ENCODE measurements at places on chromosomes 7 and 10.

- DNase-seq: no peak
These were observed 594.6 kb downstream of the NXPH1 start for GRCh38 chr7:9028012-9028411.

DNA sequence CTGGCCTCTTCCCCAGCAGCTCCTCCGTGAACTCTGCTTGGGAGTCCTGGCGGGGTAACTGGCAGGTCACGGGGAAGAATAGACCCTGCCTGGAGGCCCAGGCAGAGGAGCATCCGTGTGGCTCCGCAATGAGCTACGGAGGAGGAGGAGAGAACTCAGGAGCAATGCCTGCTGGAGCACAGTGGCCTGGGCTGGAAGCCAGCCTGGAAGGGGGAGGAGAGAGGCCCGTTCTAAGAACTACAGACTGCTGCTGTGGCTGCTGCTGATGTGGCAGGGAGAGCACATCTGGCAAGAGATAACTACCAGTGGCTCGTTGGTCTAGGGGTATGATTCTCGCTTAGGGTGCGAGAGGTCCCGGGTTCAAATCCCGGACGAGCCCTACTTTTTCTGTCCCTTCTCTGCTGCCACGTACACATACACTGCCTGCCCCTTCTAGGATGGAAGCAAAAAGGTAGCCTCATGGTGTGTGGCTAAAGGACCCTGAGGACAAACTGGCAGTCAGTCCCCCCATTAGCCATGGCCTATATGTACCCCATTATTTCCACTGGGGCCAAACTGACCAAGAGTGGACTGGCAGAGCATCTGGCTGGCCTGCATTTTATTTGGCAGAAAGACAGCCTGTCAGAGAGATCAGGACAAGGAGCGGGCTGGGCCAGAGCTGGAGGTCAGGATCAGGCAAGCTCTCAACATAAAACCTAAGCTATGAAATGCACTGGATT lies 7.7 kb upstream of the OPN1SW start:
- DNase-seq: no peak

DNA sequence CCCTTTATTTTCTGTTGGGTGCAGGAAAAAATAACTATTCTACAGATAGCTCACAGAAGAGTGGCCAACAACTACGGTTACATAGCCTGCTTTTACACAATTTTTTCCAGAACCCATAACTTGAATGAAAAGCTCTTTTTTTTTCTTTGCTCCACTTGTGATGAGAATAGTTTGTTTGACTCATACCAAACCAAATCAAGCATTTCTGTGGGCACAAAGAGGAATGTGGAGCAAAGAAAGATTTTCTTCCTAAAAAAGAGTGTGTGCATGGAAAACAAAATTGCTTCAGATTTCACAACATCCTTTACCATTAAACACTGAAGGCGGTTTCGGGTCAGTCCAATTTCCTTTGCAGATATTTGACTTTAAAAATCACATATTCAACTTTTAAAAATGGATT lies 54.8 kb upstream of the RAB11FIP2 start:
- no peak for DNase-seq

- no peak for DNase-seq
These were observed 429.9 kb upstream of the SEMA3A start for GRCh38 chr7:84624527-84624926.

GRCh38 chr10:103451091-103451813 lies 918 bp downstream of the CALHM2 start:
- peak; percentile 21 for DNase-seq

- no peak for DNase-seq
These were observed 88.7 kb downstream of the OSBPL3 start for GRCh38 chr7:24891311-24891735.

DNA sequence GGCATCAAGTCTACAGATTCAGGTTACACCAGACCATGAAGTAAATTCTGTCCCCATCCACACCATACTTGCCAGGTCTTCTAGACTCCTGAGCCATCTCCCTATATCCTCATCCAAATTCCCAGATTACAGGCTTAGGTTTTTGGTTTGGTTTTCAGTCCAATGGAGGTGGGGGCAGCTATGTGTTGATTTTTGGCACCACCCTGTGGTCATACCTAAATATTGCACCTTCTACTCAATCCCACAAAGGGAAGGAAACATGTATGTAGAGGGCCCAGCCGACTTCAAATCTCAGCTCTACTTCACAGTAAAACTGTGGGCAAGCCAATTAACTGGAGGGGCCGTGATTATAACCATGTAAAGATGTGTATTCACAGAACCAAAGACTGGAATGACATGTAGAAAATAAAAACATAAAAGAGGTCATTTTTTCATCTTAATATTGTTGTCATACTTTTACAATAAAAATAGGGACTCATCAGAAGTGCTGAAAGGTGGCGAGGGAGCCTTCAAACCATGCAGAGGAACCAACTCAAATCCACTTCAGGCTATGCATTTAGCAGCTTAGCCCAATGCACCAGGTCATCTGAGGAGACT lies 19.8 kb downstream of the ERCC6 start:
- no peak for DNase-seq

- DNase-seq: no peak
These were observed 155.4 kb downstream of the POU6F2 start for GRCh38 chr7:39133088-39133487.

DNA sequence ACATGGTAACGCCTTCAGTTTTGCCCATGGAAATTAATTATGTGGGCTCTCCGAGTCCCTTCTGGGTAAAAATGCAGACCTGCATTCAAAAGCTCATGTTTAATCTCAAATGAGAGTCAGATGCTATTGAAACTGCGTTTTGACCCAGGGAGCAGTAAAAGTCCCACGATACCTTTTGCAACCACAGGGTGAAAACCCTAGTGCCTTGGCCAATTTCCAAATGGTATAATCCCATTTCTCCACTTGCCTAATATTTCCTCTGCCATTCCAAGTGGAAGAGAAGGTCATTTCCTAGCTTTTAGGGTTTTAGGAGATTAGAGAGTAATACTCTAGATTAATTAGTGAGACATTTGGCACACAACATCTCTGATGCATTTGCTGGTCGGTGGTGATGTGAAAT lies 132.5 kb downstream of the NRP1 start:
- no peak for DNase-seq

DNA sequence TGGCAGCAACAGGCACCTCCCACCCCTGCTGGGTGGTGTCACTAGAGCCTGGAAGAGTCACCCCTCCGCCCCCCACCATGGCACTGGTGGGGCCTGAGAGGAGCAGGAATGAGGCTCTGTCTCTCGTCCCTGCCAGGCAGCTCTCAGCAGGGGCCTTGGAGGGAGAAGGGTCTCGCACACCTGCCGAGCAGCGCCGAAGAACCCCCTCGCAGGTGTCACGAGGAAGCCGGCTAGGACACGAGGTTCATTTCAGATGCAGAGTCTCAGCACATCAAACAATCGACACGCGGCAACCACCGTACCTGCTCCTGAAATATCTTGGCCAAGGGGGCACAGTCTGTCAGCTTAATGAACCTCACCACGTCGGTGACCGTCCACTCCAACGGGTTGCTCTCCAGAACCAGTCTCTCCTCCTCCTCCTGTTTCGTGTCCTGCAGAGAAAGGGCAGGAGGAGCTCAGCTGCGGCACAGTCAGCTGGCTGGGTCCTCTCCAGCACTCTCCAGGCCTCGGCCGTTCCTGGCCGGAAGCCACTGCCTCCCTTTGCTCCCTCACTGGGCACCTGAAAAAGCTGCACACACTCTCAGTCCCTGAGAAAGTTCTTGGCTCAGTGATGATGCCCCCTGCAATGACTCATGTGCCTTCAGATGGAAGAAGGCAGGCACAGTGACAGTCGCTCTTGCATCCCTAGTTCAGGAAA lies 240.1 kb downstream of the SFMBT2 start:
- no peak for DNase-seq

- DNase-seq: no peak
These were observed 6.9 kb downstream of the BZW2 start for GRCh38 chr7:16652888-16653287.

- DNase-seq: no peak
These were observed 12.6 kb downstream of the CPA2 start for GRCh38 chr7:130279286-130279685.

- DNase-seq: no peak
These were observed 31.4 kb downstream of the RPA3 start for GRCh38 chr7:7686811-7687508.

DNA sequence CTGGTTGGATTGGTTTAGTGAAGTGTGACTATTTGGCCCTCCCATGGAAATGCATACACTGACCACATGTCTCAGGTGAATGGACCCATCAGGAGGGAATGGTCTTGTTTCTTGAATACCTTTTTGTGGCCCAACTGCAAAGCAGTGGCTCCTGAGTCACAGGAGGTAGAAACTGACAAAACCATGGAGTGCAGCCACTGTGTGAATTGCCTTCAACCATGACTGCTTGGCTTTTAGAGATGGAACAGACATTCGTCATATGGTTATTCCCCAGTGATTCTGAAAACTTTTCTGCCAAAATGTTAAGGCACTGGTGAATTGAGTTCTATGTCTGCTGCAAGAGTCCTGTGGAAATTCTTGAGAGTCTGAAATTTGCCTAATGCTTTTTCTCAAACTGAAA lies 64.7 kb downstream of the CDK14 start:
- DNase-seq: no peak

GRCh38 chr10:102118867-102119266 lies 1.3 kb downstream of the LDB1 start:
- DNase-seq: no peak

- no peak for DNase-seq
These were observed 239.7 kb upstream of the KLF6 start for GRCh38 chr10:4024516-4025245.

DNA sequence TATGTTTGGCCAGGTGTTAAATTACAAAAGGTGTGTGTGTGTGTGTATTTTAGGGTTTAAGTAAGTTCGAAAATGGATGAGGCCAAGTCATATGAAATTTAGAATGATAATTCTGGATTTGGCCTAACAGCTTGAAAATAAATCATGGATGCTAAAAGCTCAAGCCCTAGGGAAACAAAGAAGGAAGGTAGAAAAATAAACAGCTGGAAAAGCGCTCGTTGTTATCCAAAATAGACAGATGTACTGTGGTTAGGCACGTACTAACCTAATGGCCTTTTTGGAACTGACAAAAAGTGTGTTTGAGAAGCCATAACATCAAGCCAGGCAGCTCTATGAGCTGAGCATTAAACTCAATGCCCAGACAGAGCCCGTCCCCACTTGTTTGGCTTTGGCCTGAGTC lies 17.5 kb upstream of the PALS2 start:
- no peak for DNase-seq

DNA sequence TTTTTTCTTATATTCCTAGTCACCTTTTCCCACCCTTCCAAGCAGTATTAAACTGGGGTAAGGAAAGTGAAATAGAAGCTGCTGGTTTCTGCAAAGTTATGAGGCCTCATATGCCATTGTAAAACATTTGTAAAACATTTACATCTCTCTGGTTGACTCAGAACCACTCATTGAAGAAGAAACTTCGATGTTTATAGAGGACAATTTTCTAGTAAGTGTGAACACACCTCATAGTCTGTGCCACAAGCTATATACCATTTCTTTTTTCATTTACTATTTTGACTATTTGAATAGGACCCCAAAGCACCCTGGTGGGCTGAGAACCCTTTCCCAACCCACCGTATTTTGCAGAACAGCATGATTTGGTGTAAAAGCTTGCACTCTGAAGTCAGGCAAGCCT lies 12.9 kb upstream of the ITGB1 start:
- no peak for DNase-seq

GRCh38 chr7:47474937-47475879 lies 106.7 kb downstream of the TNS3 start:
- no peak for DNase-seq

GRCh38 chr10:20677340-20677739 lies 219.8 kb downstream of the NEBL start:
- no peak for DNase-seq

GRCh38 chr10:90424730-90425129 lies 433.1 kb downstream of the HTR7 start:
- DNase-seq: no peak

DNA sequence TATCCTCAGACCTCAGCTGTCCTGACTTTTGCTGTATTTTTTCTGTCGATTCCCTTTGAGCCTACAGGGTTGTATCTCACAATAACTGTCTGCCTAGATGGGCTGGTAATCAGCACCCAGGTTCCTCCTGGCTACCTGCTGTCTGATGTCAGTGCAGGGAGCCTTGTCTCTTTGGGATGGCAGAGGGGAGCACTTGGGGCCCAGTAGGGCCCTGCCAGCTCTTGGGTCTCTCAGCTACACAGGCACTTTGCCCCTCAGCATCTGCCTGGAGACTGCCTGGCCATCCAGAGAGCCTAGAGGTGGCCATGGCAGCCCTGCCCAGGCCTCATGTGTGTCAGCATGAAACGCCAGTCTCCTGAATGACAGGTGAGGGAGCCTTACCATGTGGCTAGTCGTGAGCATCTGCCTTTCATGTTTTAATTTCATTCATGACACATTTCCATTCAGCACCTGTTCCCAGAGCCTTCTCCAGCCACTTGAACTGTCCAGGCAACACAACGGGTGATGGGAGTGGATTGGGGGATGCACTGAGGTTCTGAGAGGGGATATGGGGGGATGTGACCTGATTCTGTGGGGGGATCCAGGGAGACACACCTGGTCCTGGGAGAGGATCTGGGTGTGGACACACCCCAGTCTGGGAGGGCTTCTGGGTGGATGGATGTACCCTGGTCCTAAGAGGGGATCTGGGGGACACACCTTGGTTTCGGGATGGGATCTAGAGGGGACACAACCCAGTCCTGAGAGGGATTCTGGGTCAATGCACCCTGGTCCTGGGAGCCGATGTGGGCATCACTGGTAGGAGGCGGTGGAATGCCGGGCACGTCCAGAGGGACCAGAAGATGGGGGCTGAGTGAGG lies 21.9 kb downstream of the ADCY1 start:
- DNase-seq: no peak

GRCh38 chr7:95199779-95200558 lies 124.4 kb downstream of the PON1 start:
- no peak for DNase-seq

DNA sequence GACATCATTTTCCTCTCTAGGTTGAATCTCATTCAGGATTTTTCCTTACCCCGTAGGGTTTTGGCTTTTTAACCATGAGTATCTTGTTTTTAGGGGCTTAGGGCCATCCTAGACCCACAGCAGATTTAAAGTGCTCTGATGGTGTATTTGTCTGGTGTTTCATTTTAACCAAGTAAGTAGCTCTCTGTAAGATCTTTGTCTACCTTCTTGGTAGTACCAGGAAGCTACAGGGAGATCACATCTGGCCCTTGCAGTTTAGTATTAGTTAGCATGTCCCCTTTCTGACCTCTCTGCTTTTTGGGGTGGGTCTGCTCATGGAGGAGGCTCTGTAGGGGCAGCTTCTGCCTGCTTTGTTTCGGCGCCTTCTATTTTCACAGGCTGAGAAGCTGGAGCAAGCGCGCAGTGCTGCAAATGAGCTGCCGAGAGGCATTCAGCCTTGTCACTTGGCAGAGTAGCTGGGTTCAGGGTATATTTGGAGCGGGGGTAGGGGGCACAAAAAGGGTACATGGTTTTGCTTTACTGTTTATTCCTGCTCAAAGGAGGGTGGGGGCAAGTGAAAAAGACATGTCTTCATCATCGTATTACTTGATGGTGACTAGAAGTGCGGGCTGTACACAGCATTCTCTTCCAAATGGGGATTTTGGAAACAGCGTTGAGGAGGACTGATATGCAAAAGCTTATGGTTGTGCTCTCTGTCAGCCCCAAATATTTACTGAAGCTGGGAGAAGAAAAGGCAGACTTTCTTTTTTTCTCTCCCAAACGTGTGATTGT lies 146.3 kb downstream of the CELF2 start:
- no peak for DNase-seq

GRCh38 chr7:130156140-130156539 lies 49.1 kb downstream of the TMEM209 start:
- DNase-seq: no peak
